Cardiac muscle cell (in vitro differentiated cells and primary cell): ENCODE measurements at places on chromosomes 3 and 15.

- DNase-seq = no peak
Observed at GRCh38 chr3:126486360-126486847, 10.7 kb upstream of the ZXDC start.

- DNase-seq = peak; percentile 67
Observed at GRCh38 chr15:71115567-71116351, 488 bp downstream of the THSD4 start.

DNA sequence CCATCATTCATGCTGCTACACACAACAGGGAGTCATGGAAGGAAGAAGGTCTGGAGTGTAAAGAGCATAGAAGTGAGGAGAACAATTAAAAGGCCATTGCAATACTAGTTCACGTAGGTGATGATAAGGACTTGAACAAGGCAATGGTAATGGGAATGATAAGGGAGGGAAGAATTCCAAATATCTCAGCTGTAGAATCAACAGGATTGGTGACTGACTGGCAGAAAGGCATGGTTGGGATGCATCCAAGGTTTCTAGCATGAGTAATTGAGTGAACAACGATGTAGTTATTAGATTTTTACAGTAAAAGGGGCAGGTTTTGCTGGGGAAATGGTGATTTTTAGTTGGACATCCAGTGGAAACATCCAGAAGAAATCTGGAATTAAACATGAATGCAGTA lies 2.4 kb upstream of the SEC62 start:
- no peak for DNase-seq

GRCh38 chr3:196688349-196688748 lies 23.7 kb downstream of the CEP19 start:
- DNase-seq = peak; percentile 98

- DNase-seq = no peak
Observed at GRCh38 chr3:87694678-87695077, 364.1 kb downstream of the CGGBP1 start.

GRCh38 chr15:89898614-89899294 lies 5.0 kb upstream of the AP3S2 start:
- peak; percentile 46 for DNase-seq

DNA sequence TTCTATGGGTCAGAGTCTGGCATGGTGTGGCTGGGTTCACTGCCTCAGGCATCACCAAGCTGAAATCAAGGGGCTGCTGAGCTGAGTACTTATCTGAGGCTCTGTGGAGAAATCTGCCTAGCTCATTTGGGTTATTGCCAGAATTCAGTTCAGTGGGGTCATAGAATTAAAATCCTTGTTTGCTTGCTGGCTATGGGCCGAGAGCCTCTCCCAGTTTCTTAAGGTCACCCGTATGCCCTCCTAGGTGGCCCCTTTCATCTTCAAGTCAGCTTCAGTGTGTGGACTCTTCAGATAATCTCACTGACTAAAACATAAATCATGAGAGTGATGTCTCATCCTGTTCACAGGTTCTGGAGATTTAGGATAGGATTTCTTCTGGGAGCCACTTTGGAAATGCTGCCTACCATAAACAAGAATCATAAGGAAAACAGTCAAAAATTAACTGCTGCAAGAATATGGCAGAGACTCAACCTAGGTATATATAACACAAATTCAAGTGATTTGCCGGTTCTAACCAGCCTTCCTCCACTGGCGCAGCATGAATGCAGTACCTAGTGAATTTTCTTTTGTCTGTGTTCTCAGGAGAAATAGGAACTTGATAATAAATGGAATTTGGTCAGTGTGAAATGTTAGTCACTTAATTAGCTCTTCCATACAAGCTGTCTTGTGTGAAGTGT lies 5.3 kb downstream of the CP start:
- DNase-seq = peak; percentile 54

GRCh38 chr15:101127506-101128076 lies 124.3 kb downstream of the CHSY1 start:
- no peak for DNase-seq

DNA sequence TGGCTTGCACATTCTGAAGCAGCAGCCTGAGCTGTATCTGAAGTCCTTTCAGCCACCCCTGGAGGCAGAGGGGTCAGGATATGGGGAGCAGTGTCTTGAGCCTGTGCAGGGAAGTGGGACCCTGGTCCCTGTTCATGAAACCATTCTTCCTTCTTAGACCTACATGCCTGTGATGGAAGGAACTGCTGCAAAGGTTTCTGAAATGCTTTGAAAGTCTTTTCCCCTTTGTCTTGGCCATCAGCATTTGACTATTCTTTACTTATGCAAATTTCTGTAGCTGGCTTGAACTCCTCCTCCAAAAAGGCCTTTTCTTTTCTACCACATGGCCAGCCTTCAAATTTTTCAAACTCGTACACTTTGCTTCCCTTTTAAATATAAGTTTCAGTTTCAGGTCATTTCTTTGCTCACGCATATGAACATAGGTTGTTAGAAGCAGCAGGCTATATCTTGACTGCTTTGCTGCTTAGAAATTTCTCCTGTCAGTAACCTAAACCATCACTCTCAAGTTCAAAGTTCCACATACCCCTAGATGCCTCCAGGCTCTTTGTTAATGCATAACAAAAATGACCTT lies 62.3 kb downstream of the GALK2 start:
- DNase-seq = no peak

DNA sequence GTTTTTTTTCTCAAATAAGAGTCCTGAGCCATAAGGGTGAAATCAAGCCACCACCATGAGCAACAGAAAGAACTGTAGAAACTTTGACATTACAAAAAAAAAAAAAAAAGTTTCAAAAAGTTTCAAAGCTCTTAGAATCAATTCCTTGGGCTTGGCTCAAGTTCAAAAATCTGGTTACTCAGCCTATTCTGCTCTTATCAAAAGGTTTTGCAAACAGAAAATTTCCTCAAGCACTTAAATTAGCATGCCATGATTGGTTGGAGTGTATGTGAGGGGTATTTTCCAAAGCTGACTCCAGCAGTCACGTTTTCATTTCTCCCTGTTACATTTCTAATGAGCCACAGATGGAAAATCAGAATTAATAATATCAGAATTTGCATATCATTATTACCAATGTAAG lies 12.1 kb upstream of the PEX5L start:
- no peak for DNase-seq

GRCh38 chr15:78533331-78533730 lies 6.9 kb upstream of the PSMA4 start:
- DNase-seq = no peak

DNA sequence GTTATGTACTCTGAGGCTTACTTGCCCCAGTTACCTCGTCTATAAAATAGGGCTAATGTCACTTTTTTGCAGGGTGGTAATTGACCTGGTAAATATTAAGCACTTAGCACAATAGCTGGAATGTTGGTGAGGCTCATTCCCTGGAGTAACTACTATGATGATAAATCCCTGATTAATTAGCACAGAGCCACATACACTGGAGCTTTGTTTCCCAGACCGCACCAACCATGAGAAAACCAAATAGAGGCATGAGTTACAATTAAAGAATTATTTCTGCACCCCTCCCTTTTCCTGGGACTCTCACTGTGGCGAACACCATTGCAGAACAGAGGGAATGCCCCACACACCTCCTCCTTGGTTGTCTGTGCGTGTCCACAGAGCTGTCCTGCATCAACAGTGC lies 76.6 kb upstream of the CPOX start:
- DNase-seq = no peak

- no peak for DNase-seq
Observed at GRCh38 chr3:134917631-134918030, 122.6 kb downstream of the EPHB1 start.

GRCh38 chr3:188578576-188579363 lies 424.8 kb downstream of the LPP start:
- DNase-seq = peak; percentile 14

DNA sequence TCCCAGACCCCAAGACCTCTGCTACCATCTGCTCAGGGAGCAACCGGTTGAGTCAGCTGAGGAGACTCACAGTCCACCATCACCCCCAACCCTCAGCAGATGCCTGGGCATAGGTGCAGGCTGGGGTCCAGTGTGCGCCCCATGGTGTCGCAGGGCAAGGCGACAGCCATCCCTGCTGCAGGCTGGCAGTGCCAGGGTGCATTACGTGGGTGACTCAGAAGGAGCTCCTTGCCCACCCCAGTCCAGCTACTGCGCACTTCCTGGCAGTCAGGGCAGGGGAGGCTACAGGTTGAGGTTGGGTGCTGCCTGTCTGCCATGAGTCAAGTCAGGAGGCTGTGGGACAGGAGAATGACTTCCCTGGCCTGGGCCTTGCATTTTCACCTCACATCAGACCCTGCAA lies 33.5 kb downstream of the RASGRF1 start:
- DNase-seq = no peak

GRCh38 chr3:11155341-11156025 lies 1.2 kb downstream of the HRH1 start:
- DNase-seq = peak; percentile 84

DNA sequence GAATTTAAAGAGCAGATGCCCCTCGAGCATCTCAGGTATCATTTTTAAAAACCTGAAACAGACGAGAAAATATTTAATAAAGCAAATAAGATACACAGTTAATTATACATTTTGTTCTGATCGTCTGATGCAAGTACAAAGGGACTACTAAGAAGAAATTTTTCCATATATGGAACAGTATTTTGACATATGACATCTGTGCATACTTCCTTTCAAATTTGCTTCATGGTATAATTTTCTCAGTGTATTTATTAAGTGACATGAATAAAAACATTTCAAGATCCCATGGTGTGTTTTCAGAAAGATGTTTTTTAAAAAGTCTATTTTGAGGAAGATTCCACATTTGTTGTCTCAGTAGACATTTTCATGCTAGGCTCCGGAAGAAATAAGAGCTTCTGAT lies 208.1 kb downstream of the VGLL3 start:
- no peak for DNase-seq

DNA sequence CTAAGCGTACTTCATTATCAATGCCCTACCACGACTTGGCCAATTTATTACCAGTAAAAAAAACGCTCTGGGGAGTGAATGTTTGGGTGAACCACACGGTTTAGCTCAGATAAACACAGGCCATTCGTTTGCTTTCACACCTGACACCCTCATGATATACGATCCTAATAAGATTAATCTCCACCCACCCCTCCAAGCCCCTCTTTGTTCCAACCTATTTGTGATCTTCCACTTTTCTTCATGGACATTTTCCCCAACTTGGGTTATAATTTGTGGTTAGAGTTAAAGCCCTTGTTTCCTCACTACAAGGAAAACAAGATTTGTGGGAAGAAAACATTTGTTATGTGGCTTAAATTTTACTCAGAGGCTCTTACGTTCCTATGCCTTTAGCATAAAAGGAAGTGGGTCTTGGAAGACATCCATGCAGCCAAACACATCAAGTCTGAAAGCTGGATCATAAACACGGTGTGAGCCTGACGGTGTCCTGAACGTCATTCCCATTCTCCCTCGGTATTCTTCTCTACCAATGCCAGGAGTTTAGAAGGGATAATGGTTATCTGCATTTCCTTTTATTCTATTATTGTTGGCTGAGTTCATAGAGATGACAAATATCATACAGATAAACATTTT lies 518.9 kb downstream of the NR2F2 start:
- DNase-seq = peak; percentile 47

GRCh38 chr15:27327467-27328025 lies 356.6 kb downstream of the GABRG3 start:
- no peak for DNase-seq

DNA sequence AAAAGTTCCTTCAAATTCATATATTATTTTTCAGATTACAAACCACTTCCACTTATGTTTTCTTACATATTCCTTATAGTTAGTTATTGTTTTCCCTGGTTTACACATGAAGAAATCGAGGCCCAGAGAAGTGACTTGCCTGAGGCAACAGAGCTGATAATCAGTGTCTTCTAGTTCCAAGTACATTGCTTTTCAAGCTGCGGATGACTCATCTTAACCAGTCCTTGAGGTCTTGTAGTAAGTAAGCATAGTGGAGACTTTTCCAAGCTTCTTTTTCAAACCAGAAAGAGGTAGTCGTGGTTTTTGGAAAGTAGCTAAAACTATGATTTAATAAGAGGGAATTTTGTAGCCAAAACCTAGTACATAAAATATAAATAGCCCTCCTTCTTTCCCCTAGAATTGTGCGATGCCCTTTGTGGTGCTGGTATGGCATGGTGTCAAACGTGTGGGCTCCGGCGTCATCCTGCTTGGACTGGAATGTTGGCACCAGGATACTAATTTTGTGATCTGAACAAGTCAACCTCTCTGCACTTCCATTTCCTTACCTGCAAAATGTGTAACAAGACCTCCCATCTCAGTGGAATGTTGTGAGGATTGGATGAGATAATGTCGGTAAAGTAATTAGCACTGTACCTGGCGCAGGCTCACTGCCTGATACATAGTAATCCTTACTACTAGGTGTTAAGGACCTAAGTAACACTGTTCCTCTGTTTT lies 19.0 kb upstream of the DLG1 start:
- no peak for DNase-seq

DNA sequence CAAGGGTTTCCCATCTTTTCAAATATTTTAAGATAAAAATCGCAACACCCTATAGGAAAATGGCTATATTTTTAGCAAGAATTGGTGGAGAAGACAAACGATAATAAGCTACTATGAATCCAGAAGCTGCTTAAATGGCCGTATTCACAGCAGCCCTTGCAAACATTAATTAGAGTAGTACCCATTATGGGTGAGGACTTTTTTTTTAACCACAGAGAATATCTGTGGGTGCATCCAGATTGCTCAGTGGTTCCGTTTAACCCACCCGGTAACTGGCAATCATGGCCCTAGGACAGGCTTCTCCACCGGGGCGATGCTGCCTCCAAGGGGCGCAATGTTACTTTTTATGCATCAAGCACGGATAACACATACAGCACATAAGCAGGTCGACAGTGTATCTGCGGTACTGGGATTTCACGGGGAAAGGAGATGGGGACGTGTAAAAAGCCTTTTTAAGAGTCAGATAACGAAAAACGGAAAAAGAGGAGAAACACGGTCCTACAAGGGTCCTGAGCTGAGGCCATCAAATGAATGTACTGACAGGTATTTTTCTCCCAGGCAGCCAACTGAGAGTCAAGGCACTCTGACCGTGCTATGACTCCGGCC lies 968 bp upstream of the TMEM266 start:
- peak; percentile 42 for DNase-seq

- DNase-seq = no peak
Observed at GRCh38 chr3:11764931-11765363, 81.7 kb downstream of the TAMM41 start.

GRCh38 chr3:30186741-30187219 lies 419.6 kb upstream of the TGFBR2 start:
- DNase-seq = no peak

DNA sequence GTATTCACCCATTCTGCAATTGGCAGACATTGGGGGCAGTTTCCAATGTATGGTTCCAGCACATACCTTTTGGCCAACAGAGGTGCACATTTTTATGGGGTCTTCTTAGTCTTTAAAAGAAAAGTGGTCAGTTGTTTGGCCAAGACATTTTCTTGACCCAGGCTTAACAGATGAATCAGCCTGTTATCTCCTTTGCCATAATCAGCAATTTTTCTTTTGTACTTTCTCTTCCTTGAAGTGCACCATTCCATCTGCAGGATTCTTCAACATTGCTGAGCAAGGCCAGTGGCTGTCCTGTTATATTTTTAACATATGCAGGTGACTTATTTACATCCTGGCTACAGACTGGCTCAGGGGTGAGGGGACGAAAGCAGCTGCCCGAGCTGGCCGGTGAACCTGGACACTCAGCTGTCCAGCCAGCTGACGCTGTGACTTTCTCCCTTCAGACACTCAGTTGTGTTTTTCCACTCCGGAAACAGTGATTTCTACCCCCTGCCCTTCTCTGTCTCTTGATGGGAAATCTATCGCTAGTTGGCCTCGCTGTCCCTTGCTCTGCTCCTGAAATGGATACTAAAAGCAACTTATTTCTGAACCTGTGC lies 96.5 kb upstream of the TNFAIP8L3 start:
- DNase-seq = no peak
